ENCODE measurements at places on chromosomes 3 and 15. TPM values are rescaled to one million over a fixed set of nuclear protein-coding genes. Genes with fewer than 3 reads are reported as not detected.

Gene XIRP1
- total RNA-seq: 2.5 TPM

Gene QTRT2
- 31.6 TPM for total RNA-seq

DNA sequence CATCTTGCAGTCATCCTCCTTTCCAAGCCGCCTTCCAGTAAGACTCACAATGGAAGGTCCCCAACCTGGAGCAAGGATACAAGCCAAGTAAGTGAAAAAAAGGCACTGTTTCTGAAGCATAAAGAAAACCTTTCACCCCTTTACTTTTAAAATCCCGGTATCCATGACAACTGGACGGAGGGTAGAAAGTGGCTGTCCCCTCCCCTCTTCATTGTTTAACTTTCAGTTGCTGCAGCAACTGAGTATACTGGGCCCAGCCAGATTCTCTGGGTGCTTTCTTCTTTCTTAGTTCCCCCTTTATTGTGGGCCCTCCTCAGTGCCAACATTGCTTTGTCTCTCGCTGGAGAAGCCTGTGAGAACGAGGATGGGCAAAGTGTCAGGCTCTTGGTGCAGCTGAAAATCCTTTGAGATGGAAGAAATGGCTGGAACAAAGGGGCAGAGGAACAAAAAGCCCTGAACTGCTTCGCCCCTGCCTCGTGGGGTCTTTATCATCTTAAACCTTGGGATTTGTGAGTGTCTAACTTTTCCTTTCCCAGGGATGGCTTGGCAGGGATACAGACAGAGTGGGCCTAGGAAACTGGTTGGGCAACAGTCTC is 224.0 kb upstream of the RGMA start:
- H3K27ac ChIP-seq: no peak overlapping the region
- H3K4me3 ChIP-seq: no peak overlapping the region
- no peaks in the 10 kb centered on the region for H3K36me3 ChIP-seq
- H3K4me1 ChIP-seq: no peaks in the 10 kb centered on the region
- no peak for DNase-seq

- peak overlapping the region; percentile 40 for H3K27ac ChIP-seq
- no peak overlapping the region for H3K4me3 ChIP-seq
- no peaks in the 10 kb centered on the region for H3K27me3 ChIP-seq
- DNase-seq: no peak
- H3K36me3 ChIP-seq: peaks cover 33% of the 10 kb centered on the region
- peaks cover 18% of the 10 kb centered on the region for H3K4me1 ChIP-seq
These were observed 9.1 kb upstream of the NCKIPSD start for GRCh38 chr3:48694610-48695392.

GRCh38 chr3:10961921-10962320 is 30.6 kb upstream of the SLC6A1 start:
- DNase-seq: no peak
- no peak overlapping the region for H3K27ac ChIP-seq
- no peaks in the 10 kb centered on the region for H3K4me1 ChIP-seq
- no peaks in the 10 kb centered on the region for H3K36me3 ChIP-seq
- H3K27me3 ChIP-seq: peaks cover 14% of the 10 kb centered on the region
- H3K4me3 ChIP-seq: no peak overlapping the region
